GM13976 (cell line): ENCODE measurements at places on chromosomes 2 and 18.

DNA sequence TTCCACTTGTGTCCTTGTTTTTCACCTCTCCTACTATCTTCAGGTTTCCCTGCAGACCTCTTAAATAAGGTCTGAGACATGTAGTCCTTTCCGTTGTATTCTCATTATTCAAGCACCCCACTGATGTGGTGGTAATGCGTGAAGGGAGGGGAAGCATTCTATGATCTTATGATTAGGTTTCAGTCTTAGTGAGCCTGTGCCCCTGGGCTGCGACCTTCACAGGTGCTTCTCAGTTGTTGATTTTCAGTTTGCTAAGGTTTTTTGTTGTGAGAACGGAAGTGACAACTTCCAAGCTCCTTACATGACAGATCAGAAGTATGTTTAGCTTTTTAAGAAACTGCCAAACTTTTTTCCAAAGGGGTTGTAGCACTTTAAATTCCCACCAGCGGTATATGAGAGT lies 41.3 kb downstream of the VPS54 start:
- peak; percentile 42 for DNase-seq

DNA sequence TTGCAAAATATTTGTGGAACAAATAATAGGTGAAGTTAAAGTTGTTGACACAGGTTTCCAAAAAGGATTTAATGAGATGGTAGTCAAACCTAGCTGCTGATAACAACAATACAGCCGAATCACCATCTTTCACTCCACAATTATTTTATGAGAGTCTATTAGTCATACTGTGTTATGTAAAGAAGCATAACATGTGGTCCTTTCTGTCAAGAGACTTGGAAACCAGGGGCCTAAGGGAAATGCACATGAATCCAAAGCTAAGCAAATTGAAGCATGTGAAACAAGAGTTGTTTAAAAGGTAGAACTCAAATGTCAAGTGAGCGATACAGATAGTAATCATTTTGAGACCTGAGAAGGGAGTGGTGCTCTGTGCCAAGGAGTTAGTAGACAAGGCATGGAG lies 16.0 kb downstream of the CD28 start:
- no peak for DNase-seq

GRCh38 chr2:33958591-33958990 lies 359.5 kb upstream of the FAM98A start:
- no peak for DNase-seq

DNA sequence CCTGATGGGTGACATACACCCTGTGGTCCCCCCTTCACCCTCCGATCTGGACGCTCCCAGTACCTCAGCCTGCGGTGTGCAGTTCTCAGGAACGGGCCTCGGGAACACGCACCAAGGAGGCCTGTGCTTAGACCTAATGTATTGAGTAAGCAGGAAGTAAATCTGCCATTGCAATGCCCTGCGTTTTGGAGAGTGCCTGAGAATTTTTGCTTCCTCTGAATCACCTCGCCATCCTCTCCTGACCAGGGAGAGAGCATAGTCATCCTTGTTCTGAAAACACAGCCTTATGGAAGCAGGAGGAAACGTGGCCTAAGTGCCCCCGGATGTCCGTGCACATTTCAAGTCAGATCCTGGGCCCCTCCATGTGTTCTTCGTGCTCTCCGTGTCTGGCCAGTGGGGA lies 272.2 kb downstream of the NDUFA10 start:
- no peak for DNase-seq

GRCh38 chr2:59774821-59775433 lies 778.5 kb downstream of the BCL11A start:
- DNase-seq, result no peak

- no peak for DNase-seq
Observed at GRCh38 chr18:39721712-39722111, 2156.1 kb upstream of the CELF4 start.

- no peak for DNase-seq
Observed at GRCh38 chr2:26691161-26691560, 1.4 kb upstream of the KCNK3 start.

DNA sequence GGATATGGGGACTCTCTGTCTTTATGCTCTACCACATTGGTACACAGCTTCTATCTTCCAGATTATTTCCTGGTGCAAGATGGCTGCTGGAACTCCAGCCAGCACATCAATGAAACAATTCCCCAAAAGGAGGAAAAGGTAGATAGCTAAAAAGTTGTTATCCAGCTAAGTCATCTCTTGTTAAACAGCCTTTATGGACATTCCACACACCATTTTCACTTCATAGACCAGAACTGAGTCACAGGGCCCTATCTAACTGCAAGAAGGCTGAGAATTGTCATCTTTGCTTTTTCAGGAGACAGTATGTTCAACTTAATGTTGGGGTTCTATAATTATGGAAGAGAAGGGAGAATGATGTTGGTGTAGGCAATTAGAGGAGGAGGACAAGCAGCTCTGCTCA lies 133.3 kb upstream of the NOSTRIN start:
- DNase-seq, result no peak

GRCh38 chr2:109110170-109110569 lies 18.8 kb upstream of the SH3RF3 start:
- no peak for DNase-seq

DNA sequence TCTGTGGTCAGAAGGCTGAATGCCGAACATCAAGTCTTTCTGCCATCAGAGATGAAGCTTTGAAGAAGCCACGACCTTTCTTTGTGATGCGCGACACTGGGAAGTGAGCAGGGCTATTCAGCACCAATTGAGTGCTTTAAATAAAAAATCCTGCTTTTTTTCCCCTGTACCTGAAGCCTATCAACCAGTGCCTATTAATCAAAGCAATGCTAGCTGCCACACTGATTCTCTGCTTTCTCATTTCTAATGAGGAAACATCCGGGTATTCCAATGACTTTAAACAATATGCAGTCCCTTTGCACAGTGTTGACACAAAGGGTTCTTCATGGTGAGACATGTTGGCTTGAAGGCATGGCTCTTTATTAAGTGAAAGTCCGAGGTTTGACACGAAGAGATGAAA lies 88.0 kb downstream of the GALR1 start:
- DNase-seq, result no peak
